NCI-H1930 (cell line): ENCODE measurements at places on chromosomes 2 and 18.

DNA sequence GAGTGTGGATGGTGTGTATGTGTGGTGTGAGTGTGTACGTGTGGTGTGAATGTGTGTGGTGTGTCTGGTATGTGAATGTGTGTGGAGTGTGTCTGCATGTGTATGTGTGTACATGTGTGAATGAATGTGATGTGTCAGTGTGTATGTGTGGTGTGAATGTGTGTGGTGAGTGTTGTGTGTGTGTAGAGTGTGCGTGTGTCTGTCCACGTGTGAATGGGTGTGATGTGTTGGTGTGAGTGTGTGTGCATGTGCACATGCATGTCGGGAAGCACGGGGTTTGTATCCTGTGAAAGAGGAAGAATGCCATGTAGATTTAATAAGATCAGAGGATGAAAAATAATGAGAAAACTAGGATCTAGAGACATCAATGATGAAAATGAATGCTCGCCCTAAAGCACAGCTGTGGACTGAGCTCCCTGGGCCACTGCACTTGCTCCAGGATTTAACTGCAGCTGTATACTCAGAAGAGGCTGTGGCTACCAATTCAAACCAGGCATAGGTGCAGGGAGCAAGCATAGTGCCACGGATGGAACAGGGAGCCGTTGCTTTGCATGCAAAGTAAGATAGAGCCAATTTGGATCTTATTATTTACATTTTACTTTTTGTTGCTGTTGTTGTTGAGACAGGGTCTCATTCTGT, 122.7 kb downstream of the DOCK10 start:
- DNase-seq: no peak

GRCh38 chr2:109537565-109538222, 76.1 kb downstream of the SEPTIN10 start:
- DNase-seq: no peak

GRCh38 chr18:53142005-53142404, 802.0 kb downstream of the DCC start:
- DNase-seq: no peak

GRCh38 chr2:46872902-46873603, 42.6 kb downstream of the MCFD2 start:
- DNase-seq: no peak

GRCh38 chr2:238701341-238702206, 146.3 kb upstream of the TWIST2 start:
- DNase-seq: no peak

GRCh38 chr18:39299152-39299551, 1733.6 kb upstream of the CELF4 start:
- no peak for DNase-seq

DNA sequence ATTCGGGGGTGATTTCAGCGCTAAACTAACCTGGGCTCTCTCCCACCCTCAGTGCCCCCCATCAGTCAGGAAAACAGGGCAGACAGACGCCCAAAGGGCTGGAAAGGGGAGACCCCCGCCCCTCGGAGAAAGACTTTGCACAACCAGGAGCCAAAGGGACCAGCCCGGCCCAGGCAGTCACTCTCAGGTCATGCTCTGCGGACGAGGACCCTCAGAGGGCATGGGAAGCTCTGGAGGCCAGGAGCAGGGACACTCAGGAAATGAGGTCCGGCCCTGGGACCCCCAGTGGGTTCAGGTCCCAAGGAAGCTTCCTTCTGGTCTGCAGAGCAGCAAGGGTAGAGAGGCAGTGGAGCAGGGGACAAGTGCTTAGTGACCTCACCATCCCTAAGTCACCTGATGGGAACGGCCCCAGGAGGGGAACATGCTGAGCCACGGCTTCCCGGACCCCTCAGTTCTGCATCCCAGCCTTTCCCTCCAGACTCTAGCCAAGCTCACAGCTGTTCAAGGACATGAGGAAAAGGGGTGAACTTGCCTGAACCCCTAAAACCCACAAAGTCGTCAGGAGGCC, 88.0 kb upstream of the GPC1 start:
- DNase-seq: no peak

GRCh38 chr2:204129591-204130294, 193.2 kb downstream of the ICOS start:
- no peak for DNase-seq

- DNase-seq: no peak
Observed at GRCh38 chr2:178804791-178805190, 2.4 kb downstream of the TTN start.

DNA sequence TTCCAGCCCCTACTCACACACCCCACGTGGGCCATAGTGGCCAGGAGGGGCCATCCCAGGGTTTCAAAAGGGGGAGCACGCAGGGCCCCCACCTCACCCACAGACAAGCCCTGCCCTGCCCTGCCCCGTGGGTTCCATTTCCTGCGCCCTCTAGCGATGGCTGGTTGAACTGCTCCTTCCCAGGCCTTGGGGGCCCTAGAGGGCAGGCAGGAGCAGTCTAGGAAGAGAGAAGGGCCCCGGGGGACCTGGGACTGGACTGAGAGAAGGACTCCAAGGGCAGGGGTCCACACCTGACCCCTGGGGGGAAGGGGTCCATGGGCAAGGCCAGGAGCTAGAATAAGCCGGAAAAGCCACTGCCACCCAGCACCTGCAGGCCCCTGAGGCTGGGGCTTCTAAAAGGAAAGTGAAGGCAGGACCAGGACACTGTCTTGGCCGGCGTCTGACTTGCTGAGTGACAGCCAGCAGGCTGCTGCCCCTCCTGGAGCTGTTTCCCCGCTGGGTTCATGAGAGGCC, 10.1 kb downstream of the CYP26B1 start:
- DNase-seq: peak; percentile 8

DNA sequence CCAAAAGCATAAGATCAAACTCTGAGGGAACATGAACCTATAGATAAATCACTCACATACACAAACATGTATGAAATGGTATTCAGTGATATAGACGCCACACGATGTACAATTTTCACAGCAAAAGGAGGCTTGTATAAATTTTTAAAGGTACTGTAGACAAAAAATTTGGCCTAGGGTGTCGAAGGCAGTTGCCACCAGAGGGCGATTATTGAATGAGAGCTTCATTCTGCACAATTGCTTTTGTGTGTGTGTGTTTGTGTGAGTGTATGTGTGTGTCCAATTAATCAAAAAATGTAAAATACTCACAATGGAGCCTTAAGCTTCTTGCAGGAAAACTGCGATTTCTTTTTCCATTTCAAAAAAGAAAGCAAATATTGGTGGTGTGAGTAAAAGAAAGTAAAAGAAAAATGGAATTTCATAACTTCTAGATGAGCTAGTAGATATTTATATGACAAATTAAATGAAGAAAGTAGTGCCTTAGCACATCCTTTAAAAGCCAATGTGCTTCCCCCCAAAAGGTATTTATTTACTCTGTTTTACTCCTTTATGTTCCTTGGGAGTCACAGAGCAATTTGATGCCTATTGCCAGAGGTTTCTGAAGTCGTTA, 800.1 kb downstream of the SATB2 start:
- DNase-seq: no peak

GRCh38 chr2:186526281-186526680, 40.2 kb downstream of the ZC3H15 start:
- no peak for DNase-seq

GRCh38 chr2:11652553-11652952, 17.4 kb downstream of the NTSR2 start:
- DNase-seq: no peak

- DNase-seq: no peak
Observed at GRCh38 chr2:8328217-8328616, 353.6 kb upstream of the ID2 start.

DNA sequence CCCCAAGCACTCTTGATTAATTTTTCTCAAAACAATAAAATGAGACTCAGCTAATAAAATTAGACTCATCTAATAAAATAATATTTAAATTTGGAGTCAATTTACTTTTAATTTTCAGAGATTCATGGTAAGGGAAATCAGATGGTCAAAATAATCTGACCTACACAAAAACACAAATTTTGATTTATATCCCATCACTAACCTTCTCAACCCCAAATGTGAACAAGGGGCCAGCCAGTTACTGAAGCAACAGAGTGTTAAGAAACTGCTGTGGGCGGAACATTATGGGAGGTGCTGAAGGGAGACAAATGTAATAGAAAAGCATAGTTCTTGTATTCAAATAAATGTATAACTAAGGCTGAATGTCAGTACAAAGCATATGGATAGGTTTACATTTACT, 28.5 kb upstream of the PPP3R1 start:
- no peak for DNase-seq

- DNase-seq: no peak
Observed at GRCh38 chr2:187769437-187769836, 215.2 kb upstream of the TFPI start.

GRCh38 chr2:220871909-220872308, 700.2 kb downstream of the EPHA4 start:
- no peak for DNase-seq

DNA sequence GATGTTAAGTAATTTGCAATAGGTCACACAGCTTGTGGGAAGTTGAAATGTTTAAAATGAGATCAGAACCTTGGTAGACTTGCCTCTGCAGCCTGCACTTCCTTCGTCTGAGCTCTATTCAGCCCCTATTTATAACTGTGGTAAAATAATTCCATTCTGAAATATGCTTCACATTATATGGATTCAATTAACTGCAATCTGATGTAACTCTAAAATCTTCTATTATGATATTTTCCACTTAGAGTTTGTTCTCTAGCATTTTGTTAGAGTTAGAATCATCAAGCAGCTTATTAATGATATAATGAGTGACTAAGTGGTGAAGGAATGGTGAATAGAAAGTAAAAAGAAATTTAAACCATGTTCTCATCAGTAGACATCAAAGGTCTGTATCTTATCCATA, 139.6 kb upstream of the ARHGAP28 start:
- DNase-seq: no peak

DNA sequence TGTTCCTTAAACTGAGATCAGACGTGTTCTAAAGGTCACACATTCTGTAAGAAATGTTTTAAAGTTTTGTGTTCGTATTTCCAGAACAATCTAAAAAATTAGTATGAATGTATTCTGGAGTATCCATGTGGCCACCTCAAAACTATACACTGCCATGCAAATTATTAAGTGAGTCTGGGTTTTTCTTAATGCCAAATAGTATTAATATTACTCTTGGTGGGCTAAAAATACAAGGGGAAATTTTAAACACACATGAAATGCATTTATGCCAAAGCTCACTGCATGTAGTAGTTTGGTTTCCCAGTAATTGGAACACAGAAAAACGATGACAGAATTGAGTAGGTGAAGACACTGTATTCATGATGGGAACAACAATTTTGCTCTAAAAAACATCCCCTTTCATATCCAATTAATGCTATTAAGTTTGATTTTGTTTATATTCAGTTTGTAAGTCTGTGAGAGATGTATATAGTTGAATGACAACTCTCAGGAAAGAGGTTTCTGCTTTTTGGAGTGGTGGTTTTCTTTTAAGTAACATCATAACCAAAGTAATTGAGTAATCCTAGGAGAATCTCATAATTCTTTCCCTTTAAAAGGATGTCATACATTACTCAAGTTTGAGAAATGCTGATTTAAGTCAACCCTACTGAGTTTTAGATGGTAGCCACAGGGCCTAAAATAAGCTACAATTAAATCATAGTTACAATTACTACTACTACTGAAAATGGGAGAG, 75.7 kb upstream of the CDCA7 start:
- no peak for DNase-seq

- DNase-seq: no peak
Observed at GRCh38 chr2:12074126-12074844, 327.9 kb downstream of the LPIN1 start.

- DNase-seq: no peak
Observed at GRCh38 chr2:66748939-66749338, 314.0 kb downstream of the MEIS1 start.

GRCh38 chr18:53375621-53376020, 848.8 kb downstream of the MBD2 start:
- no peak for DNase-seq

DNA sequence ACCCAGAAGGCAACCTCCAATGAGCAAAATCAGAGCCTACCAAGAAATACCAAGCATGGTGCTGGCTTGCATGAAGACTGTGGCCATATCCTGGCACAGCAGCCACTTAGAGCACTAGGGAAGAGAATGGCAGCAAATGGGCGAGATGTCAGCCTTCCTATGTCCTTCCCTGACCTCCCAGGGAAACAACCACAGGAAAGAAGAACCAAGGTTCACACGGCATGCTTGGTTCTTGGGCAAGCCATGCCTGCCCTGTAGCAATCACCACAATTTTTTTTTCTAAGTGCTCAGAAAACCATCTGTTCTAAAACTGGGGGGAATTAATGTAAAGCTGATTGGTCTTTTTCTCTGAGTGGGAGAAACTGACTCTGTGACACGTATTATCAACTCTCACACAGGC, 27.8 kb downstream of the GALNT14 start:
- no peak for DNase-seq

- DNase-seq: no peak
Observed at GRCh38 chr2:234979204-234980167, 27.7 kb downstream of the SH3BP4 start.

DNA sequence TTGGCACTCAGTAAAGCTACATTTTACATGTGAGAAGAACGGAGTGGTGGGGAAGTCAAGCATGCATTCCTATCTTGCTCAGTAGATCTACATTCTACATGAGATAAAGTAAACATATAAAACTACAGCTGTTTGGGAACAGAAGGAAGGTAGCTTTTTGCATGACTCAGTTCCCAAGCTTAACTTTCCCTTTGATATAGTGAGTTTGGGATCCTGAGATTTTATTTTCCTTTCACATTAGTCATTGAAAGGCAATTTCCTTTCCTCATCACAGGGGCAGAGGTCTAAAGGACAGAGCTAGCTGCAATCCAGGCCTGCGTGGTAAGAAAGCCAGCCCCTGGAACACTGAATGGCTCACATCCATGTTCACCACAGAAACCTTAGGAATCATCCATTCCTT, 257.2 kb downstream of the SRBD1 start:
- DNase-seq: no peak

DNA sequence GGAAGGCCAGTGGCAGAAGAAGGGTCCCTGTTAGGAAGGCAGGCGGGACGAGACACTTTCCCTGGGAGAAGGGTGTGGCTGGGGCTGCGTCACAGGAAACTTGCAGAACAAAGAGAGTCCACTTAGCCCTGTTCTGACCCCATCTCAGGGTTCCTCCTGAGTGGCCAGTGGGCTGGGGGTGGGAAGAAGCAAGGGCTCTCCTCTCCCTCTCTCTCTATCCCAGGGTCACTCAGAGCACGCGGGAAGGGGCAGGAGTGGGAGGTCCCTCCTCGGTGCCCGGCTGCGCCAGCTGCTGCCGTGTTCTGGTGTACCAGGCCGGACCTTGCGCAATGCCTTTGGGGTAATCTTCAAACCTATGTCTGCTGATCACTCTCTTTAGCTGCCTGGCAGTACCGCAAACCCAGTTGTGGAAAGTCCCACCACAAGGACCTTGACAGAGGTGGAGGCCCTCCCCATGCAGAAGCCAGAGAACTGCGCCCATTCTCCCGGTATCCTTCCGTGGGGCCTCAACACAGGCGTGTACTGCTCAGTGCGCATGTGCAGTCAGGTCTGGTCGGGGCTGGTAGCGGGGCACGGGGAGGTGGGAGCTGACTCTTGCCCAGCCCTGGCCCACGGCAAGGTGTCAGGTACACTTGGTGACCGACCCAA, 47.8 kb upstream of the ST3GAL5 start:
- no peak for DNase-seq

GRCh38 chr2:45130736-45131135, 121.5 kb upstream of the SIX2 start:
- no peak for DNase-seq
